ENCODE measurements at places on chromosomes 11 and 22.

DNA sequence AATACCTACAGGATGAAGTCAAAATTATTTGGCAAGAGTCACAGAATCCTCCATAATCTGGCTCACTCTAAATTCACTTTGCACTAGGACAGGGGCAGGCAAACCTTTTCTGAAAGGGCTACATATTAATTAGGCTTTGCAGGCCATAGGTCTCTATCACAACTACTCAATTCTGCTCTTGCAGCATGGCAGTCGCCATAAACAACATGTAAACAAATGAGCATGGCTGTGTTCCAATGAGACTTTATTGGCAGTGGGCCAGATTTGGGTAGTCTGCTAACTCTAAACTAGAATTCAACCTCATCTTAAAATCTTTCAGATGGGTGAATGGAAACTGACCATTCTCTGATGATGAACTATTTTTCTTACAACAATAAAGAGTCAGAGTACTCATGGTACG lies 5.8 kb downstream of the THRSP start:
- no peak for DNase-seq

DNA sequence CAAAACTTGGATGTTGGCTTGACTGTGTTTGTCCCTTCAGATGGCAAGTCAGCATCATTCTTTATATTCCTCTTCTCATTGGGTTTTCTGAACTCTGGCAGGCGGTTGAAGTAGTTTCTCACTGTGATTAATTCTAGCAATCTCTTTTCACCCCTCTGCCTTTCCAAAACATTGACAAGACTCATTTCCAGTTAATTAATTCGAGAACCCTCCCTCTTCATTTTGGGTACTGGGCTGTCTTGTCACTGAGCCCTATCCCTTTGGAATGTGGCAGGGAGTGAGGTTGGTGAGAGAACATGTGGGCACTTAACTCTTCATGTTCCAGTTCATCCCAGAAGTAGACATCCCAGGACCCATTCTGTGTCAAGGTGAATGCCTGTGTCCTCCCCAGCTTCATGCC lies 133.0 kb downstream of the WNT7B start:
- no peak for DNase-seq

DNA sequence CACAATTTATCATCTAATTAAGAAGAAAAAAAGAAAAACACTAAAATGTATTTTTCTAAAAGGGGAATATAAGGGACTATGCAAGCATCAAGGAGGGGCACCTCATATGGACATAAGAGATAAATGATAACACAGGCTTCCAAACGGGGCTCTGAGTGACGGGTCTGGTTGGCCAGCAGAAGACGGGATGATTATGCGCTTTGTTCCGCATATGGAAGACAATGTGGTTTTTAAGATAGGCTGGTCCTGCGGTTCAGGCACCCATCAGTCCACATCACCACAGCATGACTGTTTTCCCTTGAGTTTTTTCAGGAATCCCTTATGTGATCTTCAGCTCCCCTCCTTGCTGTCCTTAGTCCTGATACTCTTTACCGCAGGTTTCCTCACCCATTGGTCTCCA lies 404.6 kb downstream of the OPCML start:
- DNase-seq = no peak

DNA sequence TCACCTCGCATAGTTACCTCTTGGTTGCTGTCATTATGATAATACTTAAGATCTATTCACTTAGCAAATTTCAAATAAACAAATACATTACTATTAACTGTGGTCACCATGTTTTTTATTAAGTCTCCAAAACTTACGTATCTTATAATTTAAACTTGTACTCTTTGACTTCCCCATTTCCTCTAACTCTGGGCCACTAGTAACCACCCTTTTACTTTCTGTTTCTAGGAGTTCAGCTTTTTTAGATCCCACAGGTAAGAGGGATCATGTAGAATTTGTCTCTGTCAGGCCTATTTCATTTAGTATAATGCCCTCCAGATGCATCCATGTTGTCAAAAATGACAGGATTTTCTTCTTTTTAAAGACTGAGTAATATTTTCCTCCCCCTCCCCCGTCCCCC lies 212.4 kb upstream of the C11orf87 start:
- no peak for DNase-seq

- no peak for DNase-seq
These were observed 33.5 kb upstream of the RAB30 start for GRCh38 chr11:83105168-83105567.

DNA sequence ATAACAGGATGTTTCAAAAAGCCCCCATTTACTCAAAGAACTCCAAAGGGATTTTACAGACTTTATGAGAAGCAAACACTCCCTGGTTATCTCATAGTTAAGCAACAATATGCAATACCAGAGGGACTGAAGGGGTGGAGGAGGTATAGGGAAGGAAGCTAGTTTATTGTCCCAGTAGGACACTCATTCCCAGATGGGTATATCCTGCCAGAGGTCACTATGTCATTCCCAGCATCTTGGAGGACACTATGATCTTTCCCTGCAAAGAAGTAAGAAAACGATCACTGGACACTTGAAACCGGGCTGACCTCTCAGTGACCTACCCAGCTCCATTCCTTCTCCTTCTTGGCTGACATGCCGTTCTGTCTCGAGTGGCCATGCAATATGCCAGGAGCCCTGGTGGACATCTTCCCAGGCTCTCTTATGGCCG lies 114.5 kb downstream of the NAT10 start:
- DNase-seq = no peak

Measured in COLO829 (cell line).